ENCODE measurements at places on chromosomes 2 and 18.

DNA sequence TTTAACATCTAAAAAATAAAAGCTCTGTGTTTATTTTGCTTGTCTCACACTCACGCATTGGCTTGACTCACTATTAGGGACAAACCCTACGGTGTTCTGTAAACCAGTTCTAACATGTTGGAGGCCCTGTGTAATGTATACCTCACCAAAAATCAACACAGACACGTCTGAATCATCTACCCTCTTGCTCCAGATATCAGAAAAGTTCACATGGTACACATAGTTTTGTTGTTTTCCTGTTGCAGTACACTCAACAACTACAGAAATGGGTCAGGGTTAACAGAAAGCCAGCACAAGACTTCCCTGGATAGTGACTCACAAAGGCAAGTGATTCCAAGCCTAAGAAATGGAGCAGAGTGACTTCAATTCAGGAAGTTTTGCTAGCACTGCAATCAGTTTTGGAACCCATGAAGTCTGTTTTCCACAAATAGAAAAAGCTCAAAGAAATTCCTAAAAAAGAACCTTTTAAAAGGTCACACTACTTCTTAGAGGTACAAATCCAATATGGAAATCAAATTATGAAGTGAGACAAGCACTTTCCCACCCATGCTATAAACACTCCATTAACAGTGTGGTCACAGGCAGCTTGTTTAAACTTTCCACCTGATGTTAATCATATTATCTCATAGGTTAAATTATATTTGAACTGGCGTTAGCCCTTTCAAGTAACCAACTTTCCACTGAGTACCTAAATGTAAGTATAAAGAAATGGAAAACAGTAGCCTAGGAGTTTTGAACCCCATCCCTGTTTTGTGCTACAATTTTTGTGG is 87.4 kb downstream of the GAREM1 start:
- no peak for DNase-seq

DNA sequence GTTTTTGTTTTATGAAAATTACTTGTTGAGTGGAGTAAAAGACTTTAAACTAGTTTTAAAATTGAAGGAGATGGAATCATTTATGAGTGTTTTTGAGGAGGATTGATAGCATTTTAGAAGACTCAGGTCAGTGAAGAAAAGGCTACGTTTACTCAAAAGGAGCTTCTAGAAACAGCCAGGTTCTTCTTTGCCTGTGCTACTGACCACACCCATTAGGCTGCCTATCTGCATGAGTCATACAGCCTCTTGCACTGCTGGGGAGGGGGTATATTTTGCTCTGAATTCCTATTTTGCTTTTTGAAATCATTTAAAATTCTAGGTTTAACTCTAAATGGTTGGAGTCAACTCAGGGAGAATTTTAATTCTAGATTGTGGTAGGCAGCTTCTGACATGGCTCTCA is 22.3 kb downstream of the EFEMP1 start:
- no peak for DNase-seq

- no peak for DNase-seq
These were observed 48.1 kb upstream of the VPS54 start for GRCh38 chr2:64067326-64067725.

DNA sequence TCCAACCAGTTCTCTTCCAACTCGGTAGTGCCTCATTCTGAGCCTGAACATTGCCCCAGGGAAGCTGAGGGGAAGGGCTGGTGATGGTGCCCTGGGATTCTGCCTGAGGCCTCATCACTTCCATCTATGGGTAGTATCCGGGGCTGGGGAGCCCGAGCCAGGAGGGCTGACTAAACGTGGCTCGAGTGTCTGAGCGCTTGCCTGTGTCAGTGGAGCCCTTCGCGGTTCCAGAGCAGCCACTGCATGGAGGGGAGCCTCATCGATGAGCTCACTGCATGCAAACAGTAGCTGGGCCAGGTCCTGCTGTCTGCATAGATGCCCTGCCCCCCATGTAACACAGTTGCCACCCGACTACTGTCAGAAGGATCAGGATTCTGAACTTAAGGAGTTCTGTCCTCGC is 129.3 kb downstream of the GLI2 start:
- DNase-seq = no peak

GRCh38 chr2:54866179-54866578 is 142.7 kb downstream of the EML6 start:
- no peak for DNase-seq

- DNase-seq = peak; percentile 22
These were observed 773 bp downstream of the MBP start for GRCh38 chr18:77131652-77132368.

GRCh38 chr2:12262681-12263436 is 453.9 kb upstream of the TRIB2 start:
- DNase-seq = no peak

GRCh38 chr2:127525691-127526131 is 578 bp downstream of the IWS1 start:
- no peak for DNase-seq

- no peak for DNase-seq
These were observed 10.1 kb downstream of the BIN1 start for GRCh38 chr2:127096718-127097470.

- DNase-seq = no peak
These were observed 47.3 kb upstream of the GULP1 start for GRCh38 chr2:188244383-188244782.

- no peak for DNase-seq
These were observed 695 bp upstream of the SCYGR2 start for GRCh38 chr2:227597998-227598397.

DNA sequence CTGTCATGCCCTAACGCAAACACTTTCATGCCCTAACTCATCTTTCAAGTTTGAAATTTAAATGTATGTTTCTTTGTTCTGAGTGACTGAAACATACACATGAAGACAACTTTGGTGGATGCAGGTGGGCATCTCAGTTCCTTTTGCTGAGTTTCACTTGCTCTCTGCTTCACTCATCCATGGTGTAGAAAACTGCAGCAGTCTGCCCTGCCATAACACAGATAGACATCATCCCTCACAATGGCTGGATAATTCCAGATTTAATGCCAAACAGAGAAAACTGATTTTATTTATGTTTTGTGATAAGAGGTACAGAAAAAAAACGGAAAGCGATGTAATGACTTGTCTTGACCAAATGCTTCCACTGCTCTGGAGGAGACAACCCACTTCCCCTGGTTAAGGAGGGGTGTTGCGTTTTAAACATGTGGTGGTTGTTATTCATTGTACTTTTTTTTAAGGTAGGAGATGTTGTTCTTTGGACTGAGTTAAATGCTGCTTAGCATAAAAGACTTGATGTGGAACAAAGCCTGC is 70.4 kb downstream of the RHBDD1 start:
- no peak for DNase-seq
